ENCODE measurements at places on chromosomes 1 and 21.

GRCh38 chr1:85607921-85608265 lies 27.3 kb downstream of the CCN1 start:
- DNase-seq: no peak

GRCh38 chr1:119968068-119968492 lies 71.8 kb upstream of the ADAM30 start:
- no peak for DNase-seq

DNA sequence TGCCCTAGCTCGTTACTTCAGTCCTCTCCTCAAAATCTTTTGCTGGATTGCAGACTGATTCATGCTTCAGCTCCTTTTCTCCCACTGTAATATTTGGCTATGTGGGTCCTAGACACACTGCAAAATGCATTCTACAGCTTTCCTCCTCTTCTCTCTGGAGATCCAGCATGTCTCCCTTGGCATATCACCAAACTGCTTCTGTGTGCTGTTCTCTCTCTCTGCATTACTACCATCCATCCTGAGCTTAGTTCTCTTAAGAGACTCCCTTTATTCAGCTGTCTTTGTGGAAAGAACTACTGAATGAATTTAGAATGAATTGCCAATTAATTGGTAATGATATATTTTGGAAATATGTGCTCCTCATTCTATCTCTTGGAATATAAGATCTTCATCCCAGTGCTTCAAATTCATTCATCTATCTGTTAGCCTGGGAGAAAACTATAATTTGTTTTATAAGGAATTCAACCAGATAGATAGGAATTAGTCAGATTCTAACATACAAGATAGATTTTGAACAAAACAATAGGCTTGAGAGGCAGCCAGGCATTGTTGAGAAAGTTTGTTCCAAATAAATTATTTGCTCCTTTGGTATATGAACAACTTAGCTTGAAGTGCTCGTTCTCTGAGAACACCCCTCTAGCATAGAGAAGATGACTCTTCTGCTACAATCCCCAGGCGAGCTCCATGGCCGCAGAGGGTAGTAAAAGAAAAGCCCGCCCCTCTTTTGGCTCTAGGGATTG lies 71.9 kb downstream of the NTMT2 start:
- no peak for DNase-seq

GRCh38 chr1:64038119-64038518 lies 165.3 kb upstream of the UBE2U start:
- no peak for DNase-seq

GRCh38 chr1:94648225-94649007 lies 106.9 kb upstream of the F3 start:
- no peak for DNase-seq

DNA sequence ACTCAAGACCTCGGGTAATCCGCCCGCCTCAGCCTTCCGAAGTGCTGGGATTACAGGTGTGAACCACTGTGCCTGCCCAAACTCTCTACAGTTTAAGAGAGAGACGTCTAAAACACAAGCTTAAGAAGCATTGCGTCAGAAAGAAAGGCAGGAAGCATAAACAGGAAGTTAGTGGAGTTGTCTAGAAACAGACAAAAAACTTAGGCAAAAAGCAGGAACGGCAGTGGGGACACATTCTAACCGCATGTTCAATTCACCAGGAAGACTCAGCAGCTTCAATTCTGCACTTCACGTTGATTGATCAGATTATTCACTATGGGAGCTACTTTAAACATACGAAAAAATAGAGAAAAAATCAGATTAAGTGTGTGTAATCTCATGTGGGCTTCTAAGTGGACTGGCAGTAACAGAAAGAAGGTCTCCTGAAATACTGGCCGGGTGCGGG lies 7.4 kb downstream of the CFAP74 start:
- no peak for DNase-seq

DNA sequence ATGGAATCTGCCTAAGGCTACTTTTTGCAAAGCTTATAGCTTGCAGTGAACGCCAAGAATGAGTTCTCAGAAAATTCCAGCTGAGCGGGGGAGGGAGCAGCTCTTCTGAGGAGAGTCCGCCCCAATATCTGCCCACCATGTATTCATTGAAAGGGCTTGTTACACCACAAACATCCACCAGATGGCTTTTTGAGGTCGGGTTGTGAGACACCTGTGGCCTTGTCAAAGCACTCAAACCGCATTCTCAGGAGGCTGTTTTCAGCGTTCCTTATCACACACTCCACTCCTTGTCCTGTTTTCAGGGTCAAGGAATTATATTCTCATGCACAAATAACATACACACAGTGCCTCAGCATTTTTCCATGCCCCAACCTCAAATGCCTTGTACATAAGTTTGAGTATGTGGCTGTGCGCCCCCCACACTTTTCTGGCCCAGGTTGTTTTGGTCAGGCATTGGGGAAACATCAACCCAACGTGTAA lies 3.9 kb upstream of the C4BPB start:
- DNase-seq: no peak

DNA sequence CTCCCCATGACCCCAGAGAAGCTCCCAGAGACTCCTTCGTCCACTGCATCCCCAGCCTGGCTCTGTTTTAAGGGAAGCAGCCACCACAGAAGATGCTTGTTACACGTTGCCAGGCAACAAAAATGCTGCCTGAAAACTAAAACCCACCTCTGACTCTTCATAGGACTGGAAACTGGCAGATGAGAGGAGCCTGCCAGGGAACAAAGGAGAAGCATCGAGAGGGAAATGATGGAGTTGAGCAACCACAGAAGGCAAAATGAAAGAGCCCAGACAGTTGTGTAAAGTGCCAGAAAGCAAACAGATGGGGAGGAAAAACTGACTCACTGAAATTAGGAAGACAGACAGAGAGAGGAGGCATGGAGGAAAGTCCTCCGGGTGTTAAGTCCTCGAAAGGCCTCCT lies 118.4 kb downstream of the KCNN3 start:
- DNase-seq: no peak

DNA sequence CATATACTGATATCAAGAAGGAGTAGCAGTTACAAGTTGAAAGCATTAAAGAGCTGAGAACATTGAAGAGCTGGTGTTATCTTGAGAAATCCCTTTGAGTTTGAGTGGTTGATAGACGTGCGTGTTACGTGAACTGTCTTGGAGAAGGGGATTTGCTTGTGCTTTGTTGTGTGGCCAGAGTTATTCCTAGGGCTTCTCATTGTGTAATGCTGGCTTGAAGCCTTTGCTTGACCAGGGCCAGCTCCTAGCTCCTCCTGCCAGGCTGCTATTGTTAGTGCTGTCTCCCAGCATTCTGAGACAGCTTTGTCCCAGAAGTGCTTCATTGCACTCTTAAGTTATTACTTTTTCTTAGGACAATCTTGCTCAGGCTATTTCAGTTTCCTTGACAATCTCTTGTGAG lies 116.2 kb upstream of the KCNK2 start:
- DNase-seq: no peak

- no peak for DNase-seq
Measured at GRCh38 chr1:161962091-161962887, 61.4 kb downstream of the OLFML2B start.
